ENCODE measurements at places on chromosomes 12 and 14. TPM values are rescaled to one million over a fixed set of nuclear protein-coding genes. Genes with fewer than 3 reads are reported as not detected.

GRCh38 chr14:104196461-104197140 is 58.2 kb downstream of the KIF26A start:
- no peaks in the 10 kb centered on the region for H3K4me1 ChIP-seq
- no peaks in the 10 kb centered on the region for H3K27me3 ChIP-seq
- H3K27ac ChIP-seq, result no peak overlapping the region
- no peak overlapping the region for H3K4me3 ChIP-seq
- H3K36me3 ChIP-seq, result no peaks in the 10 kb centered on the region

TPH2 gene
- total RNA-seq, result not detected

- H3K4me3 ChIP-seq, result no peak overlapping the region
- no peak for DNase-seq
- H3K4me1 ChIP-seq, result no peaks in the 10 kb centered on the region
- no peaks in the 10 kb centered on the region for H3K27me3 ChIP-seq
- no peak overlapping the region for H3K27ac ChIP-seq
Observed at GRCh38 chr12:80142640-80143039, 43.3 kb downstream of the OTOGL start.

PHLDA1 gene
- 16.2 TPM for total RNA-seq

GRCh38 chr14:100888789-100889315 is 14.7 kb downstream of the RTL1 start:
- no peaks in the 10 kb centered on the region for H3K27me3 ChIP-seq
- H3K4me1 ChIP-seq, result no peaks in the 10 kb centered on the region
- H3K27ac ChIP-seq, result no peak overlapping the region
- DNase-seq, result no peak
- no peaks in the 10 kb centered on the region for H3K36me3 ChIP-seq

- no peak overlapping the region for H3K27ac ChIP-seq
- H3K27me3 ChIP-seq, result no peaks in the 10 kb centered on the region
- H3K36me3 ChIP-seq, result no peaks in the 10 kb centered on the region
- H3K4me1 ChIP-seq, result peaks cover 14% of the 10 kb centered on the region
- H3K4me3 ChIP-seq, result no peak overlapping the region
- DNase-seq, result no peak
Observed at GRCh38 chr12:111363578-111363977, 5.3 kb downstream of the PHETA1 start.

GRCh38 chr12:116381744-116382685 is 104.5 kb upstream of the MED13L start:
- no peaks in the 10 kb centered on the region for H3K36me3 ChIP-seq
- H3K4me1 ChIP-seq, result peaks cover 23% of the 10 kb centered on the region
- DNase-seq, result no peak
- no peak overlapping the region for H3K27ac ChIP-seq
- no peaks in the 10 kb centered on the region for H3K27me3 ChIP-seq
- no peak overlapping the region for H3K4me3 ChIP-seq

- H3K4me1 ChIP-seq, result no peaks in the 10 kb centered on the region
- H3K27ac ChIP-seq, result no peak overlapping the region
- no peaks in the 10 kb centered on the region for H3K36me3 ChIP-seq
- H3K4me3 ChIP-seq, result no peak overlapping the region
Observed at GRCh38 chr12:77941401-77941800, 110.7 kb downstream of the NAV3 start.

DNA sequence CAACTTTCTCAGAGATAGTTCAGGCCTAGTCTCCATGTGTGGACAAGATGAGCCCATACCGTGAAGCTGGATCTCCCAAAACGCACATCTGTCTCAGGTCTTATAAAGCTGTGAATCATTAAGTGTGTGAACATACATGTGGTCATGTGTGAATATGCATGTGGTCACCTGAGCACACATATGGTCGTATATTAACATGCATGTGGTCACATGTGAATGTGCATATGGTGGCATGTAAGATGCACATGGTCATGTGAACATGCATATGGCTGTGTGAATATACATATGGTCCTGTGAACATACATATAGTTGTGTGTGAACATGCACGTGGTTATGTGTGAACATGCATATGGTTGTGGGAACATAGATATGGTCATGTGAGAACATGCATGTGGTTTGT is 172.5 kb upstream of the PZP start:
- no peak overlapping the region for H3K4me3 ChIP-seq
- no peaks in the 10 kb centered on the region for H3K4me1 ChIP-seq
- H3K27me3 ChIP-seq, result no peaks in the 10 kb centered on the region
- no peaks in the 10 kb centered on the region for H3K36me3 ChIP-seq
- DNase-seq, result no peak

BCAT1 gene
- 82.5 TPM for total RNA-seq

GRCh38 chr12:2083008-2083407 is 30.2 kb downstream of the CACNA1C start:
- no peaks in the 10 kb centered on the region for H3K4me1 ChIP-seq
- no peak overlapping the region for H3K27ac ChIP-seq
- no peak for DNase-seq
- H3K36me3 ChIP-seq, result no peaks in the 10 kb centered on the region
- H3K27me3 ChIP-seq, result no peaks in the 10 kb centered on the region
- H3K4me3 ChIP-seq, result no peak overlapping the region

CIDEB gene
- 18.8 TPM for total RNA-seq

- no peaks in the 10 kb centered on the region for H3K36me3 ChIP-seq
- no peaks in the 10 kb centered on the region for H3K4me1 ChIP-seq
- H3K27me3 ChIP-seq, result no peaks in the 10 kb centered on the region
- no peak for DNase-seq
Observed at GRCh38 chr14:94921882-94922585, 152.1 kb upstream of the GSC start.

GUCY2C gene
- total RNA-seq, result not detected

NFE2 gene
- 7.5 TPM for total RNA-seq

DNA sequence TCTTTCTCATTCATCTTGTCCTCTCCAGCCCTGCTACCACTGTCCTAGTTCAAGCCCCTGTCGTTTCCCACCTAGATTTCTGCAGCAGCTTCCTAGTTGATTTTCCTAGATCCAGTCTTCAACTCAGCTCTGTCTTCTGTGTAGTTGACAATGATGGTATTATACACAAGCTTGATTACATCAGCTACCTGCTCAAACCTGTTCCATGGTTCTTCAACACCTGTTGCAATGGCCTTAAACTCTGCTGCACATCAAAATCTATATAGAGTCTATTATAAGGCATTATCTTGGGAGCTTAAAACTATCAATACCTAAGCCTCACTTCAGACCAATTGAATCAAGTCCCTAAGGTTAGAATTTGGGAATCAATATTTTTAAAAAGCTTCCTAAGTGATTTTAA is 71.7 kb upstream of the PELI2 start:
- H3K27me3 ChIP-seq, result no peaks in the 10 kb centered on the region
- H3K4me3 ChIP-seq, result no peak overlapping the region

Data from upper lobe of right lung (tissue), 1 donor.